Choroid plexus epithelial cell (primary cell): ENCODE measurements at places on chromosomes 7 and 10.

DNA sequence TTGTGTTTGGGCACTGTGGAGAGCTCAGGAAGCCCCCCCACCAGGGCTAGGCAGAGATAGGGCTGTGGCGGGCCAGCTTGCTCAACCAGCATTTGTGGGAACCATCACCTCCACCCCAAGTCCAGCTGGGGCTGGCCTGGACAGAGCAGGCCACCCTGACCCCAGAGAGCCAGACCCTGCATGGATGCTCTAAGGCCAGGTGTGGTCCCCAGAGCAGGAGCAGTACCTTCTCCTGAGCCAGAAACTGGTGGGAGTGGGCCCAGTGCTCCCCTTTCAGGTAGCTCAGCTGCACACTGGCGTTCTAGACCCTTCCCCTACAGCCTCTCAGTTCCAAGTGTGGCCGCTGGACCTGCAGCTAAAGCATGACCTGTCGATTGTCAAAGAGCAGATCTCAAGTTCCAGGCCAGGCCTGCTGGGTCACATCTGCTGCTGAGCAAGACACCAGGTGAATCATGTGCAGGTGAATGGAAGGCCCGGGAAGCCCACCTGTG is 57.2 kb downstream of the RASGEF1A start:
- no peak for DNase-seq

GRCh38 chr7:91892821-91893340 is 12.4 kb upstream of the MTERF1 start:
- DNase-seq, result peak; percentile 48

DNA sequence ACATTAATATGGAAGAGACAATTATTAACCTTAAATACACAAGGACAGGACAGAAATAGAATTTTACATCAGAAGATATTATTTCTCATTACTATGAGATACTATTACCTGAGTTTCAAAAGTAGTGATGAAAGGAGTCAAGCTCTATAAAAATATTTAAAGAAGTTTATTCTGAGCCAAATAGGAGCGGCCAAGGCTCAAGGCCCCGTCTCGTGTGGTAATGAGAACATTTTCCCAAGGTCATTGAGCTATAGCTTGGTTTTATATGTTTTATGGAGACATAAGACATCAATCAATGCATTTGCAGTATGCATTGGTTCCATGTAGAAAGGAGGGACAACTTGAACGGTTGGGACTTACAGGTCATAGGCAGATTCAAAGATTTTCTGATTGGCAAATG is 29.4 kb upstream of the ZMYND11 start:
- no peak for DNase-seq

- no peak for DNase-seq
Measured at GRCh38 chr10:110643035-110643652, 992 bp upstream of the RBM20 start.

GRCh38 chr7:35988818-35989217 is 164.2 kb upstream of the EEPD1 start:
- DNase-seq, result peak; percentile 48

GRCh38 chr7:155491812-155492211 is 33.9 kb downstream of the EN2 start:
- DNase-seq, result no peak

- DNase-seq, result no peak
Measured at GRCh38 chr7:7617550-7617949, 23.0 kb upstream of the UMAD1 start.

DNA sequence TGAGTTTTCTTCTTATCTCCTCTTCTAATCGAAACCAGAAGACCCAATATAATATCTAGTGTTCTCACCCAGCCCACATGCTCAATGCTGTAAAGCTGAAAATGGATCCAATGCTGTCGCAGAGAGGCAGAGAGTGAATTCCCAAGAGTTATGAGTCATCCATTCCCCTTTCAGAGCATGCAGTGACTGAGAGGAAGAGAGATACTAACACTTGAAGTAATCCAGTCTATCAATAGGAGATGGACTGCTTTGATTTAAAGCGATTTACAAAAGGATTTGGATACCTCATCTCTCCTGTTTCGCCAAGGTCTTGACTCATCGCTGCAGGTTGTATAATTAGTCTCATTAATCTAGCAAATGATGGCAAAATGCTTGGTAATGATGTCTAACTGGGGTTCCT is 41.5 kb upstream of the PRKCQ start:
- peak; percentile 13 for DNase-seq

DNA sequence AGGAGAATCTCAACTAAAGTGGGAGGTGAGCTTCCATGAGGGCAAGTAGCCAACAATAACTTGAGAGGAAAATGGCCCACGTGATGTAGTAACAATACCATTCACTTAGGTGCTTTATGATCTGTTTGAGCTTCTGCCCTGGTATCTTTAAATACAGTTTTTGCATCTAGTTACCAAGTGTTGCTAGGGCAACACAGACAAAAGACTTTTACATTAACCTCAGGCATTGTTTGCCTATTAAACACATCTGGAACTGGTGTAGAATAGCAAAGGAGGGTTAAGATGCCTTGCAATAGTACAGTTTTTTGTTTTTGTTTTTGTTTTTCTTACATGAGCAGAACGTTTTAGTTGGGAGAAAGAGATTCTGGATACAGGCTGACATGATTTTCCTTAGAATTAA is 97.7 kb upstream of the MTPN start:
- no peak for DNase-seq

GRCh38 chr7:32489788-32490126 is 423 bp downstream of the LSM5 start:
- DNase-seq, result no peak

- DNase-seq, result peak; percentile 88
Measured at GRCh38 chr7:11212080-11212711, 238.5 kb downstream of the PHF14 start.

DNA sequence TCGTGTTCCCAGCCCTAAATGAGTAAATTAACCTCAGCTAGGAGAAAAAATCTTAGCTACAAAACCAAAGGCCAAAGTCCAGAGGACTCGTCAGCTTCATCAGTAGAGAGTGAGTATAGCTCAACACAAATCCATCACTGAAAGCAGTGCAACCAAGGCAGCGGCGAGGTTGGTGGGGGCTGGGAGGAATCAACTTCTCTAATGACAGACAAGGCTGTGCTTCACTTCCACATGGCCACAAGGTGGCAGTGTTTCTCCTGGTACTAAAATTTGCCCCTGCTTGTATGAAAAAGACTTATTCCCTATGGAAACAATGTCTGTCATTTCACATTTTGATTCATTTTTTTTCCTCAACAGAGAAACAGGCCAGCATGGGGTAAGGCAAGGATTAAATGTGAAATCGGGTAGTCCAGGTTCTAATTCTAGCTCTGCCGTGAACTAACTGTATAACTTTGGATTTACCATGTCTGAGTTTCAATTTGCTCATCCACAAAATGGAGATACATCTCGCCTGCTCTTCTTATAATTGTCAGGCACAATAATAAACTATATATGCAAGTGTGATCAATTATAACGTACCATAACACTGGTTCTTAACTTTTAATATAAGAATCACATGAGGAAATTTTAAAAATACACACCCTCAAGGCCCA is 39.3 kb downstream of the FAS start:
- peak; percentile 92 for DNase-seq

DNA sequence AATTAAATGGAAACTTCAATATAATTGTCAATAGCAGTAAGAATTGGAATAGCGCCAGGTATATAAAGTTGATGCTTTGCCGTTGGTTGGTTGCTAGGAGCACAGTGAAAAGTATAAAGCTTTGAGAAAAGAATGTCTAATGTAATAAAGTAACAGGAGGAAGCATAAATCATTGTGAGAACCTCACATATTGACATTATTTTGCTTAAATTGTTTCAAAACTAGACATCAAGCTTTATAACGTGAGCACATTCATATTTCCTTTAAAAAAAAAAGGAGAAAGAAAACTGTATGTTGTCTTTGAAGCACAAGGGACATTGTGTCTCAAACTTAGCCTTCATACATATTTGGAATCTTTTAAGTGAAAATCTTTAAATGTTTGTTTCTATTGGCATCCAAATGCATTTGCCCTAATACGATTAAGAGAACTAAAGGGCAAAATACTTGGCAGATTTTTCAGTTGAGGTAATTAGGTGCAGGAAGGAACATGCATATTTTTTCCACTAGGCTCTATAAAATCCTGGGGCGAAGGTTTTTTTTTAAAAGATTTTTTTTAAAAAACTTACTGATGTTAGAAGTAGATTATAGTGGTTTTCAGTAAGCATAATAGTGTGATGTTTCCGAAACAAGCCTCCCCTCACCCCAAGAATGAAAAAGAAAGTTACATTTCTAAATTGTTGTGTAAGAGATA is 92.4 kb downstream of the ARID5B start:
- peak; percentile 87 for DNase-seq

DNA sequence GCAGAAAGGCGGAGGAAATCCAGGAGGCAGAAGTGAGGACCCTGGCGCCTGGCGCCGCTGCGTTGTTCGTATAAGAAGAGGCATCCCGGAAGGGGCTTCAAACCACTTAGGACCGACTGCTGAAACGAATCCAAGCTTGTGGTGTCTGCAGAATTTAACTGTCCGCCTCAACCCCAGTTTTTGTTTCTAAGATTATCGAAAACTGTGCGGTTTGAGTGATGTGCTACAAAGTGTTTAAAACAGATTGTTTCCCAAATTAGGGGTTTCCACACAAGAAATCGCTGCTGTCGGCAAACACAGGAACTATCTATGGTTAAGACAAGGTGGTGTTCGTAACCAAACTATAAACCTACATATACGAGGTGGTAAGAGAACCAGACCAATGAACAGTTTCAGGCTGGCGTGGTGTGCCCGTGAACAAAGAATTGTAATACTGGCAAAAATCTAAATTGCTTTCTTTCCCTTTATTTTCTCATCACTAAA is 835 bp upstream of the DGKI start:
- no peak for DNase-seq

- peak; percentile 29 for DNase-seq
Measured at GRCh38 chr7:73429215-73429614, 4.4 kb upstream of the FZD9 start.

DNA sequence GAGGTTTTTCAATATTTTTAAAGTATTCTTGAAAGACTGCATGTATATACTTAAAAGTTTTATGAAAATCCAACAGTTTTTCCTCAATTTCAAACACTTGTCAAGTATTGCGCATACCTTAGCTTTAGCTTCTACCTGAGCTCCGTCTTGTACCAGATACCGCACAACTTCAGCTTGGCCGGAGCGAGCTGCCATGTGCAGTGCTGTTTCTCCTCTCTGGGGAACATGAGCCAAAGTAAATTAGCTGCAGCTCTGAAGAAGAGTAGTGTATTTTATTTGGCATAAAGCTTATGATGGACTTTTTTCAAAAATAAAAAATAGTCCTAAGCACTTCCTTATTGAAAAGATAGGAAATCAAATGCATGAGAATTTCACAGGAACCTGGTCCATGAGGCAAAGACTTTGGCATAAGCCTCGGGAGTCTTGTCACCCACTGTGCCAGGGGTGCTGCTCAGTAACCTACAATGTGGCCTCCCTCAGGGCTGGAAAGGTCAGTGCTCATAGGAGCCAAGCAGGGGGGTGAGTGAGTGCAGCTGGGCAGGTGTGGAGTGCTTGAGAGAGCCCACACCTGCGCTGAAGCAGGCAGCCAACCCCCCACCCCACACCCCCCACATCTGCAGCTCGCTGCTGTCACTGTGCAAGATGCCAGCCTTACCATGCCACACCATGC is 189.5 kb downstream of the ANK3 start:
- DNase-seq, result no peak

DNA sequence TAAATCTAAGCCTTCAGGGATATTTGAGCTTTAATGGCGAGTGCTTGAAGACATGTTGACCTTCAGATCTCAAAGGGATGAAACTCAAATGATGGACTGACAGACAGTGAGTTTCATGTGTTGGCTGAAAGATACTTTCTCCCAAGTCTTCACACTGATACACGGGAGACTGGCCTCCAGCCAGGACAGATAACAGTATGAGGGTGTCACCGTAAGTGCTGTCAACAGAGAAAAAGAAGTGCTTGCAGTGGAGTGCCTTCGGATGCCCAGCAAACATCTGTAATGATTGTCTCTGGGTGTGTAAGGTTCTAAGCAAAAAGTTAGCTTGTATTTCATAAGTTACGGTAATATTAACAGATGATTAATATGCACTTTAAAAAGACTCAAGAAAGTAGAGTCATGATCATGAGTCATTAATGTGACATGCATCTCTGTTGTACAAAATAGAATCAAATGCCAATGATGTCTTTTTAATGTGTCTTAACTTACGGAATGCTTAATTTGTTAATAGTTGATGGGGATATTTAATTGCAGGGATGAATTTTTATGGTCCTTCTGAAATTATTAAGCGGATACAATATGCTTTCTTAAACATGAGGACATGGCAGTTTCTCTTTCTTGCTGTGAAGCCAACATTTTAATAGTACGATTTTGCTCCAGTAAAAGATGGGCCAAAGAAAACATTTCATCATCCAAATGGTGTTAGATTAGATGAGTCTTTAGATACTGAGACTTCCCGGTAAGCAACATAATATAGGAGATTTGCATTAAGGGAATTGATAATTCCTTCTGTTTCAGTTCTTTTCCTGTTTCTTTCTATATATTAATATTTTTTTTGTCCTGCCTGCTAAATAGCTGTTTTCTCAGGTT is 292.5 kb downstream of the GALNT17 start:
- peak; percentile 34 for DNase-seq
